ENCODE measurements at places on chromosomes 2 and 18. TPM values are rescaled to one million over a fixed set of nuclear protein-coding genes. Genes with fewer than 3 reads are reported as not detected.

- no peak for DNase-seq
Observed at GRCh38 chr18:7822435-7823331, 255.6 kb downstream of the PTPRM start.

LYG2 gene
- 0.43 TPM for polyA plus RNA-seq

- peak; percentile 74 for DNase-seq
Observed at GRCh38 chr2:11688222-11689069, 18.5 kb upstream of the NTSR2 start.

DNA sequence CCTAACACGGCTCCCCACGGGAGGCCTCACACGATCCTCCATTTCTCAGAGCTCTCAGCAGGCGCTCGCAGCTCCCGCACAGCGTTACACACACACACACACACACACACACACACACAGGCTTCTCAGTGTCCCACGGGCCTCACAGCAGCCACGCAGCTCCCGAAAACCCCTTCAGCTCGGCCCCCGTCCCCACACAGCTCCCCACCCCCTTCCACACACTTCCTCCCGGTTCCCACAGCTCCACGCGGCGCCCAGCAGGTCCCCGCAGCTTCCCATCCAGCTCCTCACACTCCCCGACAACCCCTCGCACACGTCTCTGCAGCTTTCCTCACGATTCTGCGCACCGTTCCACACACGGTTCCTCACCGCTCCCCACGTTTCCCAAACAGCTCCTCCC is 41.6 kb downstream of the KIF1A start:
- no peak for DNase-seq

GRCh38 chr2:220811952-220812570 is 760.0 kb downstream of the EPHA4 start:
- DNase-seq = no peak

ZNF804A gene
- 1.3 TPM for polyA plus RNA-seq

DNA sequence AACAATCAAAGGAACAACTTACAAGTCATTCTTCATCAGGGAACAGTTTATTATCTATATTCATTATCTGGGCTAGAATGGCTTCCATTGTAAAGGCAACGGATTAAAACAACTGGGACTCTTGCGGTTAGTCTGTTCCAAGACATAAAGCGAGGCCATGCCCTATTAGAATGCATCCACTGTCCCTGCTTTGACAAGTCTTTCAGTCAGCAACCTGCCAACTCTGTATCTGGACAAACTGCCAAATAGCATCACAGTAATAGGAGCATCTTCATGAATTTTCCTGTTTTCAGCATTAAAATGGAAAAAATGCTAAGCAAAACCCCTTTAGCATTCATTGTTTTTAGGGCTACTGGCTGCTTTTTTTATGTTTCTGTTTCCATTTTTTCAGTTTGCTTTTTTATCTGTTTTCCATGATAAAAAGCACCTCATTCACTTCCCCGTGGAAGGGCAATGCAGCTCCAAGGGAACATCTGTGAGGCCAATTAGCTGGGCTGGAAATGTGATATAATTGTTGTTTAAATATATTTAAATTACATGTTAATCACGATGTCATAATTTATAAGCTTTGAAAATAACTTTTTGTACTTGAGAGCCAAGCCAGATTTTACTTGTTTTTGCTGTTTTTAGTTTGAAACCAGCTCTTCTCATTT is 834.3 kb downstream of the CPS1 start:
- no peak for DNase-seq

DNA sequence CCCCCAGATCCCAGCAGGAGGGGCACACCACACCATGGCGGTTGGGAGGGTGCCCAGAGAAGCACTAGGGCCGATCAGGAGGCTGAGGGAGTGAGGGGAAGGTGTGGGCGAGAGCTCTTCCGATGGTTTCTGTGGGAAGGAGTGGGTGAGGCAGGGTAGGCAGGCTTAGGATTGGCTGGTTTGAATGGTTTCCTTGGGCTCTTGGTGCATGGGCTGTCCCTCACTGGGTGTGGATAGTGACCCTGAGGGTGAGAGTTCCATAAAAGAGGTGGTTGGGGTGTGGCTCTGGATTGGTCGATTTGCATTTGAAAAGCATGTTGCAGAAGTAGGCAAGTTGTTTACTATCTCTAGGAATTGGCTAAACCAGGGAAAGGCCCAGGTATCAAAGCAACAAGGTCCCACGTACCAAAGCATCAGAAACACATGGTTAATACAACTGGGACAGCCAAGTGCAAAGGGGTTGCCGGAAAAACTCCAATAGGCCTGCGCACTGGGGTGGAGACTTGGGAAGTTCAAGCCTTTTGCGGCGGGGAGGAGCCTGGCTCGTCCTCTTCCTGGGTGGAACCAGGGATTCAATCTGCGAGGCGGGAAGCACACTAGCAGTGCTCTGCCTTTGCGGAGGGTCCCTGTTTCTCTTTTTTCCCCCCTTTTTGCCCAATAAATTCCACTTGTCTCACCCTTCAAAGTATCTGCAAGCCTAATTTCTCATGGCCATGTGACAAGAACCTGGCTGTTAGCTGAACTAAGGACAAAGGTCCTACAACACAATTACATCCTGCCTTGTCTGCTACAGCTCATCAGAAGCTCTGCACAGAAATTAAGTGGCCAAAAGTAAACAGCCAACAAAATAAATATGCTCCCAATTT is 43.2 kb downstream of the IL1R2 start:
- DNase-seq = no peak

DNA sequence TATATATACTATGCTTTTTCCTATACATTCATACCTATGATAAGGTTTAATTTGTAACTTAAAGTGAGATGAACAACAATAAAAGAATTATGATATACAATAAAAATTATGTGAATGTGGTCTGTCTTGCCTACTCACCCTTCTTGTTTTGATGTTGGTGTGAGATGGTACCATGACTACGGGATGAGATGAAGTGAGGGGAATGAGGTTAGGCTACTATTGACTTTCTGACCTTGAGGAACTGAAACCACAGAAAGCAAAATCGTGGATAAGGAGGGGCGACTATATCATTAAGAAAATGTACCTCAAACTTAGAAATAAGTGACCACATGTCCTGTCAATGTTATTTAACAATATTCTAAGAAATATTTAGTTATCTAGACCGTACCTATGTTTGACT is 103.9 kb upstream of the PPP1CB start:
- DNase-seq = no peak

DNA sequence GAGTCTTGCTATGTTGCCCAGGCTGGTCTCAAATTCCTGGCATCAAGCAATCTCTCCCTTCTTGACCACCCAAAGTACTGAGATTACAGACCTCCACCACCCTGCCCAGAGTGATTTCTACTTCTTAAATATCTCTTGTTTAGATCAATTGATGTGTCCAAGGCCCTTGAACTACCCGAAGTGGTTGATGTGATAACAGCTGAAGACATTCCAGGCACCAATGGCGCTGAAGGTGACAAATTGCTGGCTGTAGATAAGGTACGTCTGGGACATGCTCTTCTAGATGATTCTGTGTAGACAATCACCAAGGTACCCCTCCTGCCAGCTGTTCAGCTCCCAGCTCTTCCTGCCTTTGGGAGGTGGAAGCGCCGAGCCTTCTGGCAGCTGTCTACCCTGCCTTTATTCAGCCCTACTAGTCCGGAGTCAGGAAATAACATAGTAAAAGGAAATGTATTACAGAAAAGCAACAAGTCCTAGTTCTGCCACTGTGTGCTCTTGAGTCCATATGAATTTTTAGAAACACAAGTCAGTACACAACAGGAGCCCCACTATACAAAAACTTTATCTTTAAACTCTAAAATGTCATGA is 61.3 kb upstream of the BZW1 start:
- no peak for DNase-seq

GRCh38 chr2:224999321-224999720 is 42.9 kb downstream of the DOCK10 start:
- DNase-seq = no peak

- DNase-seq = no peak
Observed at GRCh38 chr2:238853218-238853617, 5.3 kb downstream of the TWIST2 start.

DNA sequence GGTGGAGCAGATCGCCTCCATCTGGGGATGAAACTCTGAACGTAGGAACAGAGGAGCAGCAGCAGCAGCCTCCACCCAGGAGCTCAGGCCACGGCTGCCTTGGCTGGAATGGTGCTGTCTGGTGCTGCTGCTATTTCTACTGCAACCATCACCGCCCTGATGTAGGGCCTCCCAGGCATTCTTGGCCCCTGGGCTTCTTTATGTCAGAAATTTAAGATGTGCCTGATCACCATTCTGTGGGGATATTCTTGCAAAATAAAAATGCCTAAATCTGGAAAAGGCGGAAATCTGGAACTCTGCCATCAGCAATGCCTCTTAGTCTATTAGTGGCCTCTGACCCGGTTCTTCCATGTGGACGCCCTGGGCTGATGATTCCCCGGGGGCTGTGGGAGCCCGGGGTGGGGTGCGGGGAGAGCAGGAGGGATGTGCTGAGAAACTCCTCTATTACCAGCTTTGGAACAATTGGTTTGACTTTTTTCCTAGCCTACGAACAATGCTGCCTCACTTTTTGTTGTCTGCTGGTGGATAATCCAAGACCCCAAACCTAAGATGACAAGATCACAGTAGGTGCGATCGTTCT is 47.2 kb downstream of the FAM124B start:
- no peak for DNase-seq

KATNAL2 gene
- 11.0 TPM for polyA plus RNA-seq

GRCh38 chr2:236705295-236706105 is 135.9 kb downstream of the ACKR3 start:
- no peak for DNase-seq

COL4A4 gene
- polyA plus RNA-seq = 45.7 TPM

DNA sequence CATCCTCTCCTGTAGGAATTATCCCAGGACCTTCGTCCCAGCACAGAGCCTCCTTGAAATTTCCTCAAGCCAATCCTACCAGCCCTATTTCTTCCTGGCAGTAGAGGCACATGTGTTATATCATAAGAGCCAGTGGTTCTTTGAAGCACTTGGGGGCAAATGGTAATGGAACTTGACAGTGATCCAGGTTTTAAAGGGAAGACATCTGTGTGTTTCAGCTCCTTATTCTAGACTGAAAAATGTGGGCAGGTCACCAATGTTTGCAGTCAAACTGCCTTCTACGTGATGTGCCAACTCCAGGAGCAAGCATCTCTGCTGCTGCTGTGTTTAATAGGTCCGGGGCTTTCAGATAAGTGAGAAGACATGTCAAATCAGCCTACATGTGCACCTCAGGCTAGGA is 157.1 kb downstream of the GALNT14 start:
- DNase-seq = no peak

DNA sequence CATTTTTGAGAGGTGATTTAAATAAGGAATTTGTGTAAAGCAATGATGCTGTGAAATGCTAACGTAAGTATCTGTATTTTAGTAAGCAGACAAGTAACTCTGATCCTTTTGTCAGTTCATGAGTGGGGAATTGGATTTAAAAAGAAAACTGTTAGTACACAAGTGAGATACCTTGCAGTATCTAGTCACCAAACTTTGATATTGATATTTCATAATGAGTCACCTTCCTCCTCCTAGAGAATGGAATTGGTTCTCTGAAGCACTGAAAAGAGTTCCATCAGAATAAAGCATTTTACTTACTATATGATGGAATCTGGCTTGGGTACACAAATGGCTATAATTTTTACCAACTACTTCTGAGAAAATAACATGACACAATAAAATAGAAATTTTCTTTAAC is 232.2 kb downstream of the ZNF804A start:
- no peak for DNase-seq

DNA sequence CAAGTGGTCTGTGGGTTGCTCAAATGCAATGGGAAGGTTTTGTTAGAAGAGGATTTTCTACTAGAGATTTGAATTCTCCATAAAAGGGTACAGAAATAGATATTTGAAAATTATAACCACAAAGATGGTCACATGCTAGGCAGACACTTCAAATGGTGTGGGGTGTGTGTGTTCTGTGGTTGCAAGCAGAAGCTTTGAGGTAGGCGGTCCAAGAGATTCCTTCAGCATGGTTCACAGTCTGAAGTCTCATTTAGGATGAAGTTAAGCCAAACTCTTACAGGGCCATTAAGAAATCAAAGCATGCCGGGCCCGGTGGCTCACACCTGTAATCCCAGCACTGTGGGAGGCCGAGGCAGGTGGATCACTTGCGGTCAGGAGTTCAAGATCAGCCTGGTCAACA is 38.3 kb upstream of the RMDN2 start:
- DNase-seq = no peak

CDKL4 gene
- 0.80 TPM for polyA plus RNA-seq

DNA sequence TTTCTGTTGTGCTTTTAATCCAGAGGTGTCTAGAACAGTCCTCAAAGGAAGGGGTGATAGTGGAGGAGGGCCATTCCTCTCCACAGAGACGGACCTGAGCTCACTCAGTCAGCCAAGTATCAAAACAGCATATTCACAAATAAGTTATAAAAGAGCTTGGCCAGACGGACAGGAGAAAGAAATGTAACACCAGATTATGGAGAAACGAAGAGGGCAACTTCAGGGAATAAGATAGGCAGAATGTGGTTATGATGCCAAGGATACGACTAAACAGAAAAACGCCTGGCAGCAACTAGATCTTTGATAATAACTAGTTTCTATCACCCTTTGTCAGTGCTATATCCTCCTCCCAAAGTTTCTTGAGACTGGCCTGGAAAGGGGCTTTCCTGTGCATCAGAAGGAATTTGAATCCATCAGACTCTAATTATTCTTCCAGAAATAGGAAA is 42.5 kb downstream of the MAP4K3 start:
- no peak for DNase-seq

GRCh38 chr2:127408004-127408806 is 10.0 kb upstream of the PROC start:
- DNase-seq = peak; percentile 75

UPP2 gene
- polyA plus RNA-seq = 3.7 TPM

GDF7 gene
- 3.5 TPM for polyA plus RNA-seq

DNA sequence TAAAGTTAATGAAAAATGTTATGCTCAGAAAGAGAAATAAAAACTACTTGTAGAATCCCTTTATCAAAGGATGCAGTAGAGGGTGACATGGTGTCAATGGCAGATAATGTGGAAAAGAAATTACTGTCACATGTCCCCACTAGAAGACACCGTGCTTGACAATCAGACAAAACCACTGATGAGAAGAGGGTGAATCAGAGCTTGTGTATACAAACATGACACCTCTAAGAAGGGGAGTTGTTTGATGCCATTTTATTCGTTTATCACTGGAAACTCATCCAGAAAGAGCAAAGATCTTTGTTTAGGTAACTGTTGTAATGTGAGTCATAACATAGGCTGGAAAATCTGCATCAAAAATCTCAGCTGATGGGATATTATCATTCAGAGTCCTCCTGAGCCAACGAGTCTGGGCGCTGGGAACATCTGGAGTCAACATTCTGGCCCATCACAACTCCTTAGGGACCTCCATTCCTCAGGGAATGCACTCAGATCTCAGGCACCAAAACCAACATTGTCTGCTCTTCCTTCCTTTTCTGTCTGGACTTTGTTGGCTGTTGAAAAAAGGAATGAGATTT is 49.5 kb upstream of the RAB12 start:
- no peak for DNase-seq

- no peak for DNase-seq
Observed at GRCh38 chr18:78743078-78743477, 236.5 kb upstream of the SALL3 start.
